ENCODE measurements at places on chromosomes 6 and 20.

- no peak for DNase-seq
Measured at GRCh38 chr6:117137711-117138110, 127.6 kb upstream of the VGLL2 start.

DNA sequence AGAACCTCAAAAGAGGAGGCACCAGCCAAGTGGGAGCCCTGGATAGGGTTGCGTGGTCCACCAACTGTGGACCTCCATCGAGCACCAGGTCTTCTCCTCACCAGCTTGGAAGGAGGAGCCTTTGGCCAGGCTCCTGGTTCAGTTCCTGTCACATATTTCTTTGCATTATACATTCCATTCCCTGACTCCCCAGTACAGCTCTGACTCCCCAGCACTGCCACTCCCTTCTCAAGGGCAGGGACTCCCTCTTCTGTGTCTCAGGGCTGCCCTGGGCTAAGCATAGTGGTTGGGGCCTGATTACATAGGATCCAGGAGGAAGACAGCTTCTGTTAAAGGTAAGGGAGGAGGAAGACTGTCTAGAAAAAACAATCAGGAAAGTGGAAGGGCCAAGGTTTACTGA, 91.1 kb downstream of the MRPL14 start:
- DNase-seq, result no peak

- no peak for DNase-seq
Measured at GRCh38 chr6:15615802-15616201, 47.0 kb downstream of the DTNBP1 start.

- no peak for DNase-seq
Measured at GRCh38 chr6:25359891-25360290, 80.7 kb downstream of the CARMIL1 start.

DNA sequence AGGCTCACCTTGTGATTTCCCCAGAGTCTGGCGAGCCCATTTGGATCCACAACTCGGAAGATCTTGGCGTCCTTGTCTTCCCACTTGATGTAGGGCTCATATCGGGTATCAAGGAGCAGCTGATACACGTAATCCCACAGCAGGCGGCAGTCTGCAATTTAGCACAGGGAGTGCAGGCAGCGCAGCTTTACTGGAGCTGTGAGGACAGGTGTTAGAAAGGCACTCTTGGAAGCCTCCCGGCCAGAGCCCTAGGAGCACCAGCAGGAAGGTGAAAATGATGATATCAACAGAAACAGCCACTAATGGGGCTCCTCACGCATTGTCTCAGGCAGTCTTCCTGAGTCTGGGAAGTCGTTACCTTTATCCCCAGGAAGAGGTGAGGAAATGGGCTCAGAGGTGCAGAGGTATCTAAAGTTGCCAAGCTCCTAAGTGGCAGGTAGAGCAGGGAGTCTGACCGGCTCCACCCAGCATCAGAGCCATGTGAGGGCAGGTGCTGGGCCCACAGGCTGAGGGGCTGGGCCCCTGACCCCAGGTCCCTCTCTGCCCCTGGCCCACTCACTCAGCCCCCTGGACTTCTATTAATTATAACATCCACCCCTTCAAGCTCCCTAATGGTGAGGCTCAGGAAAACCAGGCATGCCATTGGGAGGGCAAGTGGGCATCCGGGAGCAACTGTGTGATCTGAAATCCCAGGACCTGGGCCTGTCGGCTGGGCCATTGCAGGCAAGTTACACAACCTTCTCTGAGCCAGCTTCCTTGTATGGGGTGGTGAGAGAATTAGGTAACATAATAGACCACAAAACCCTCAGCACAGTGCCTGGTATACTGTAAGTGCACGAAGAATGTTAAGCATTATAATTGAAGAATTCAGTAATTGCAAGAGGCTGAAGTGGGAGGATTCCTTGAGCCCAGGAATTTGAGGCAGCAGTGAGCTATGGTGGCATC, 18.3 kb downstream of the ETV7 start:
- DNase-seq, result no peak

- no peak for DNase-seq
Measured at GRCh38 chr20:48181261-48181935, 396.1 kb upstream of the SULF2 start.

DNA sequence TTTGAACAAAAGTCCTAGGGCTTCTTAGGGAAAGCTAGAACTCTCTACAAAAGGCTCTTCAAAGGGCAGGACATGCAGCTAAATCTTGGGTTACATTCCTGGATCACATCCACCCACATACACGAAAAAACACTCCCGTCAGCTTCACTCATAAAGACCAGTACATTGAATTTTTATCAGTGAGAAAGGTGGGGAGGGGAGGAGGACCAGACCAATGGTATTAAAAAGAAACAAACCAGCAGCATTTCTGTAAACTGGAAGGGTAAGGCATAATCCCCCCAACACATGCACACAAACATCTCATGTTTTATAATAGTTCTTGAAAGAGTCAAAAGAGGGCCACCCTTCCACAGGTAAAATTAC, 31.6 kb downstream of the MYLK4 start:
- DNase-seq, result no peak
